ENCODE measurements at places on chromosomes 16 and 17.

DNA sequence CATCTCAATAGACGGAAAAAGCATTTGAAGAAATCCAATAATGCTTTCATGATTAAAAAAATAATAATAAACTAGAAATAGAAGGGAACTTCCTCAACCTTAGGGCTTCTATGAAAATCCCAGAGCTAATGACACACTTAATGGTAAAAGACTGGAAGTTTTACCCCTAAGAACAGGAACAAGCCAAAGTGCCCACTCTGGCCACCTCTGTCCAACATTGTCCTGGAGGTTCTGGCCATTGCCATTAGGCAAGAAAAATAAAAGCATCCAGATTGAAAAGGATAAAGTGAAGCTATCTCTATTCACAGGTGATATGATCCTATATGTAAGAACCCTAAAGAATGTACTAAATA is 2.5 kb upstream of the LITAF start:
- no peak for DNase-seq

- no peak for DNase-seq
Measured at GRCh38 chr17:334974-335481, 17.6 kb downstream of the RPH3AL start.

DNA sequence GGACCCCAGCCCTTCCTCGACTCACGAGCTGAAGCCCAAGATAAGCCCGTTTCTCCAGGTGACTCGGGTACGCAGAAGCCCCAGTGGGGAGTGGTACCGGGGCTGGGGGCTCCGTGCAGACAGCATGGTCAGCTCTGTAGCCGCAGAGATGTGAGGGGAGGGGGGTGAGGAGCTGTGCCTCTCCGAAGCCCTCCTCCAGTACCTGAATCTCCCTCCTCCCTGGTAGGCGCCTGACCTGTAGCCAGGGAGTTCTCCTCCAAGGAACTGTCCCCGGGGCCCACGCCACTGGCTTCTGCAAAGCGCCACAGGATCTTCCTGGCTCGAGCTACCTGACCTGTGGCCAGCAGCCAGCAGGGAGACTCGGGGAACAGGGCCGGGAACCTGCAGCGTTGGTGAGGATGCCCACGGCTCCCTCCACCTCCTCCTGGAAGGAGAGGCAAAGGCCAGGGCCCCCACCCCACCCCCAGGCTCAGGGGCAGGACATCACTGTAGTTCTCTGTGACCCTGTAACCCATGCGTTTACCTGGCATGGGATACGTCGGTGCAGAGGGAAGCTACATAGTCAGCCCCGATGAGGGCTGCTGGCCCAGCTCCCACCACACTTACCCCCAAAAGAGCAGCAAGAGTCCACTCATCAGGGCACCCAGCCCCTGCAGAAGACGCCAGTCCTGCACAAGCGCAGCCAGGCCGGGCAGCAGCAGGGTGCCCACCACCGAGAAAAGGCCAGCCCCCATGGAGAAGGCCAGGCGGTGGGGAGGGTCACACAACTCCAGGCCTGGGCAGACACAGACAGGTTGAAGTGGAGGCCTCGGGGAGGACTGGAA is 1.7 kb downstream of the SLC22A31 start:
- DNase-seq: no peak

DNA sequence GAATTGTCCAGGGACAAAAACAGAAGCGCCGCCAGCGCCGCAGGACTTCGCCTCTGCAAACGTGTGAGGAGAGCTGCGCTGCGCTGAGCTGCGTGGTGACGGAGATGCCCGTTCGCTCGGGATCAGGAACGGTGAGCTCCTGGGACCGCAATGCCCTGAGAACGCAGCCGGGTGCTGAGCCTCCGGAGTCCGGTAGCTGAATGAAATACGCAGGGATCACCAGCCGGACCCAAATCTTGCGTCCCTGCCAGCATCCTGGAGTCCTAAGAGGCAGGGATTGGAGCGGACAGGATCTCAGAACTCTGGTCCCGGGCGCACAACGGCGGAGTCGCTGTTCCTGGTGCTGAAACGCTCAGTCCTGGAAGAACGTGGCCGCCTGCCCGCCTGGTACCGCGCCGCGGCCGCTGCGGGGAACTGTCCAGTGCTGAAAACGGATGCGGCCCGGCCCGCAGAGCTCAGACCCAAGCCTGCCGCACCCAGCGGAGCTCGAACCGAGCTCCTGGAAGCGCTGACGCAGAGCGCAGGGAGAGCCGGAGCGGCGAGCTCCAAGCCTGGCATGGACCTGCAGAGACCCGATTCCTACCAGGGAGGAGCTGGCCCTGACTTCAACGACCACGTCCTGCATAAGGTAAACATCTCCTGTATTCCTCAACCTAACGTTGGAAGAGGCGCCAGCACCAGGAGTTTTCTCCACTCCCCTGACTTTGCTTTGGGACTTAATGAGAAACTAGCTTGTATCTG is 41.5 kb downstream of the CD300LF start:
- DNase-seq: peak; percentile 57

- DNase-seq: no peak
Measured at GRCh38 chr16:57245472-57246113, 534 bp downstream of the ARL2BP start.

DNA sequence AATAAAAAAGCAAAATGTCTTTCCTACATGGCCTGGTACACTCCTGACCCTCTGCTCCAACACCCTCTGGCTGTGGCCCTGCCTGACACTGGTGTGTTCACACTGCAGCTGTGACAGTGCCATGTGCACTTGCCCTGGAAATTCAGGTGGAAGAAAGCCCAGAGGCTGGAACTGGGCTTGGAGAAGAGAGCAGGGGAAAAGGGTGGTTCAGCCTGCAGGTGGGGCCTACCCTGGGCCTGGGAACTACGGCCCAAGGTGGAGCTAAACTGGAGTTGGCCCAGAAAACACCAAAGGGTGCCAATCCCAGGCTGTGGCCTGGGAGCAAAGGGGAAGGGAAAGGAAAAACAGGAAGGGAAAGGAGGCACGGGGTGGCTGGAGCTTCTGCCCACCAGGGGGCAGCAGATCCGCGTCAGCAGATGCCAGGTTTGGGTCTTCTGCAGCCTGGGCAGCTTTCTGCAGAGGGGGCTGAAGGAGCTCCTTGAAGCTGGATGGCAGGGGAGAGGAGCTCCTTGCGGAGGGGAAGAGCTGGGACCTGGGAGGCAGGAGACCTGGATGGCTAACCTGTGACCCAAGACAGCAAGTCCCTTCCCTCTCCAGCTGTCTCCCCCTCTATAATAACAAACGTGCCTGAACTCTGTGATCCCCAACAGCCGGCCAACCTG is 15.4 kb upstream of the CTCF start:
- no peak for DNase-seq

- no peak for DNase-seq
Measured at GRCh38 chr16:56423584-56424403, 1.6 kb downstream of the AMFR start.

- no peak for DNase-seq
Measured at GRCh38 chr17:29238133-29238850, 8.4 kb upstream of the CRYBA1 start.

Measured in activated T-cell treated with anti-CD3 and anti-CD28 coated beads for 24 hours (primary cell).